ENCODE measurements at places on chromosomes 4 and X.

DNA sequence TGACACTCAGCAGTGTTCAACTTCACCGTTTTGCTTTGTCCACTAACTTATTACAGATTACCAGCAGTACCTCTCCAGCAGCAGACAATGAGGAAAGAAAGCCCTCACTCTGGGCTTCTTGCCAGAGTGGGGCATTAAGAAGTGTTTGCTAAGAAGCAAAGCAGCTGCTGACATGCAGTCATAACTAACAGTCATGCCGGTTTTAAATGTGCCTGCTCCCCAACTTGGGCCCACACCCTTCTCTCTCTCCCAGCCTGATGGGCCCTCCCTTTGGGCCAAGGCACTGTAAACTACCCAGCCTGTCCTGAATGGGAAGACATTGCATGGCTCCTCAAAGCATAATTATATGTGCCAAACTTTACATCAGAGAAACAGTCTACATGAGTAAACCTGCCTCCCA, 54.6 kb upstream of the HHIP start:
- DNase-seq = no peak

DNA sequence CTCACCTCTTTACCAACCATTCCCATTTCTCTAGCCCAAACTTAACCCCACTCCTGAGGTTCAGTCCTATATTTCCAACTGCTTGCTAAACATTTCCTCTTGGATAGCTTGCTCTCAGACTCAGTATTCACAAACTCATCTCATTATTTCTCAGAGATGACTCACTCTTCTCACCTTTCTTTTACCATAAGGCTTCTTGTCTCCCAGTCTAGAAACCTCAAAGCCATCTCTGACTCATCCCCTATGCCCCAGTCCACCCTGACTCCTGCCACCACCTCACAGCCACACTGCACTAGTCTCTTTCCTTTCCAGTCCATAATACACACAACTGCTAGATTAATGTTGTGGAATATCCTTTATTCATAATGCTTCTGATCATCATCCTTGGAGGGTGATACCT, 4.8 kb downstream of the FRMPD3 start:
- DNase-seq = no peak

- no peak for DNase-seq
Measured at GRCh38 chr4:168884251-168885124, 125.6 kb downstream of the CBR4 start.

DNA sequence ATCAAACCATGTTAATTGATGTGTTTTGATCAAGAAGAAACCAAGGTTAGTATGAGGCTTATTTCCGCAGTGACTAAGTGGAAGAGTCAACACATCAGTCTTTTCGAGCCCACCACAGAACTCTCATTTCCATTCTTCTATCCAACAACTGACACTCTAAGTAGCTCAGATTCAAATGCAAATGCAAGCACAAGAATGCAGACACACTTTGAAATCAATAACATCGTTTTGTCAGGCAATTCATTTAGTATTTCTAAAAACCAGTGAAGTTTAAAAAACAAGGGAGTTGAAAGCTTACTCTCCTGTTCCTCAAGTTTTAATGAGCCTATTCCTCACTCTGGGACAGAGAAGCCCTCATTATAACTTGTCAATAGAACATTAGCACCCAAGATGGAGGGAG, 433.1 kb downstream of the ZIC3 start:
- DNase-seq = no peak

DNA sequence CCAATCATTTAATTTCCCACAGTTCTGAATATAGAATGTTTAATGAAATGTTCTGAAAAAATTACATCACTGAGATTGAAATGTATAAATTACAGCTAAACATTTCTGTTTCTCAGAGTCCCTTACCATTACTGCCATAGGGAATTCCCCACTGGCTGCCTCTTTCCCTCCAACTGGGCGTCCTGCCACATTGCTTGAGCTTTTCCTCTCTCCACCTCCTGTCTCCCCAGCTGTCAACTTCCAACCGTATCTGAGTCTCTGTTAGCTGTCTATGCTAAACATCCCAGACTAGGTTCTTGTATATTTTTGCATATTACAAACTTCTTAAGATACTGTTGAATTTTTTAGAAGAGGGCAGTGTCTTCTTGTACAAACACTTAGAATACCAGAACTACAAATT, 407.3 kb upstream of the SLIT2 start:
- no peak for DNase-seq

DNA sequence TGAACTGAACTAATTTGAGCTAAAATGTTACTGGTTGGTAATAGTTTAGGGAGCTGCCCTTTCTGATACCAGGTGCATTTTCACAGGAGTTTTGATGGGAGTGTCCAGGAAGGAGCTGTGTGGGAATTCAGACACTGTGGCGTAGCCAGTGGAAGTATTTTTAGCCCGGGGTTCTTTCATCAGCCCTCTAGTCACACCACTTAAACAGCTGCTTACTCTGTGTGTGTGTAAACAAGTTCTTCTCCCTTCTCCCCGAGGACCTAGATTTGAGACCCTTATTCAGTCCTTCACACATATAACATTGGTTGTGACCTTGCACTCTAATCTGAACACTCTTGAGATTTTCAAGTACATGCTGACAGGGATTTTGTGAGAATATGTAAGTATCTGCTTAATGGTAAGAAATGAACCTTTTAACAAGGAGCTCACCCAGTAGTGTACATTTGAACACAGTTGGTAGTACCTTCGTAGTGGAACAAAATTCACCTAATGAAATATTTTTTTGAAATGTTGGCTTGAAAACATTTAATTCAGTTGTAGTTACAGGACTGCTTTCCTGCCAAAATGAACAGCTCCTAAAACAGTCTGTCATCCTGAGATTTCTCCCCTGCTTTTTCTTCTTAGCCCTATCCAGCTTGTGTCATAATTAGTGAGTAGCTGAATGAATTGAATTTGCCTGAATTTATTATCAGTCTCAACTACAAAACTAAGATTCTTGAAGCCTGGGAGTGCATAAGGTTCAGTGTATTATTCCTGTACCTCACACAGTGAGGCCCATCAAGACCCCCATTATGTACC, 61.8 kb downstream of the BMPR1B start:
- DNase-seq = no peak

DNA sequence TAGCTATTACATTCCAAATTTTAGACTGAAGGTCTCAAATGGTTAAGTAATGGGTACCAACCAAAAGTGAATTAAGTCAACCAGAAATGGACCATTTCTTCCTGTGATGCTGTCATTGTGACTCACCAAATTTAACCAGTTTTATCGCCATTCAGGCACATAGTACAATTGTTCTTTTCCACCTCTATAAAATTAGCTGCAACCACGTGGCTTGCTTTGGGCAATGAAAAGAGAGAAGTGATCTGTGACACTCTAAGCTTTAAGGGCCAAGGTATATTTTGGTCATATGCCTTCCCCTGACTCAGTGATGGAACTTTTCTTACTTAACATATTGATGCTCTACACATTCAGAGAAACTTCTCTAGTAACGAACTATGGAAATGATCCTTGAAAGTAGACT, 20.3 kb upstream of the PHF8 start:
- DNase-seq = no peak

- no peak for DNase-seq
Measured at GRCh38 chrX:1162119-1162916, 50.1 kb downstream of the CRLF2 start.

DNA sequence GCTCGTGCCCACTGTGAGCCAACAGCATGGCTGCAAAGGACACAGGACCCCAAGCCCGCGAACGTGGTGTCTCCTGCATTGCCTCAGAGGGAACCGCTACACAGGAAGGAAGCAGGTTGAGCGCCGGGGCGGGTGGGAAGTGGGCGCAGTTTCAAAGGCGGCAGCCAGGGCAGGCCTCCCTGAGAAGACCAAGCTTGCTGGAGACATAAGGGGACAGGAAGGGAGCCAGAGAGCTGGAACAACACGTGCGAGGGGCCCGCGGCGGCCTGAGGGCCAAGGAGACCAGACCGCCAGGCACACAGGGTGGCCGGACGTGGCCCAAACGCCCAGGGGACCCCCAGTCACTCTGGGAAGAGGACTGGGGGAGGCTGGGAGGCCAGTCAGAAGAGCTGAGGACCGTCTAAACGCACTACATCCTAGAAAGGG, 32.0 kb downstream of the CTBP1 start:
- peak; percentile 60 for DNase-seq

GRCh38 chrX:129099207-129099606, 424.1 kb downstream of the SMARCA1 start:
- DNase-seq = no peak

- DNase-seq = no peak
Measured at GRCh38 chrX:31550158-31550557, 478.3 kb upstream of the FTHL17 start.

DNA sequence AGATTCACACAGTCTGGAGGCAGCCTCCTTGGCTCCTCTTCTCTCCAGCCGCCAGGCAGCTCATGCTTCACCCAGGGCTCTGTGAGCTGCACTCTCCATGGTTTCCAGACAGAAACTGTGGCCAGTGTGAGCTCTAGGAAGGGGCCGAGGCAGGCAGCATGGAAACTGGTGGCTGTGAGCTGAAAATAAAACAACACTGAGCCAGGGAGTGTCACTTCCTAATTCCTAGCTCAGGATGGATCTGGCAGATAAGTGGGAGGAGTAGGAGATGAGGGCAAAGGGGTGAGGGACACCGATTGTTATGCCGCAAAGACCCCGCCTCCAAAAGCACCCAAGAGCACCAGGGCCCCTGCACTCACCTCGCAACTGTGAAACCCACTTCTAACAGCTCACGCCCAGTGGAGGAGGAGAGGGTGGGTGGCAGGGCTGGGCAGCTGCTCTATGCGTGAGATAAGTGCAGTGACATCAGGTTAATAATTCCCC, 69.8 kb downstream of the FHDC1 start:
- DNase-seq = no peak

DNA sequence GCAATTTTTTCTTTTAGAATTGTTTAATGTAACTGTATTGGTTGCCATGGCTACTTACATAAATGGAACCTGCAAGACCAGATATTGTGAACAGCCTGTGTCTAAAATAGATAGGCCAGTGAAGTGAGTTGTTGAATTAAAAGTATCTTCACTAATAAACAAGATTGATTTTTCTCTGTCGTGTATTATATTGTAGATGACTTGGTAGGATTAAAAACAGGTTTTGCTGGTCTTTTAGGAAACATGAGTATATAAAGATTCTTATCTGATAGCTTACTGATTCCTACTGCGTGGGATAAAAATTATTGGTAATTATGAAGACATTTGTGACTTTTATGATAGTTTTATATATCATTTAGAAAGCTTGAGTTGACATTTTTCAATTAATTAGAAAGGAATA, 162.1 kb downstream of the KDM6A start:
- no peak for DNase-seq

Data from activated CD8-positive, alpha-beta memory T cell treated with anti-CD3 and anti-CD28 coated beads, Interleukin-2, amount 50 U/mL, for 4 hours (primary cell).